Thoracic aorta (tissue), 2 donors: ENCODE measurements at places on chromosomes 1 and 21. TPM values are rescaled to one million over a fixed set of nuclear protein-coding genes. Genes with fewer than 3 reads are reported as not detected.

DNA sequence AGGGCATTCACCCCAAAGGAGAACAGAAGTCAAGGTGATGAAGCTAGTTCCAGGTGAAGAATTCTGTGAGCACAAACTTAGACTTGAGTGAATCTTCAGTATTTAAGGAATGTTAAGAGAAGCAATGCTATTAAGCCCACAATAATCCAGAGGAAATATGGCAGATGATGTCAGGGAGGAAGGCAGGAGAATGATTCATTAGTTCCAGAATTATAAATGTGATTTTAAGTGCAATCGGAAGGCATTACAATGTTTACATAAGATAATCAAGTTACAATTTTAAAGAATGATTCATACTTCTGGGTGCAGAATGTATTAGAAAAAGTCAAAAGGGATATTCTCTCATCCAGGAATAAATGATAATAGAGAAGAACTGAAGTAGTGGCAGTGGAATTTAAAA is 545.2 kb upstream of the BRINP3 start:
- no peak overlapping the region for H3K27ac ChIP-seq
- H3K4me3 ChIP-seq = no peak overlapping the region
- no peaks in the 10 kb centered on the region for H3K36me3 ChIP-seq
- no peaks in the 10 kb centered on the region for H3K4me1 ChIP-seq

DNA sequence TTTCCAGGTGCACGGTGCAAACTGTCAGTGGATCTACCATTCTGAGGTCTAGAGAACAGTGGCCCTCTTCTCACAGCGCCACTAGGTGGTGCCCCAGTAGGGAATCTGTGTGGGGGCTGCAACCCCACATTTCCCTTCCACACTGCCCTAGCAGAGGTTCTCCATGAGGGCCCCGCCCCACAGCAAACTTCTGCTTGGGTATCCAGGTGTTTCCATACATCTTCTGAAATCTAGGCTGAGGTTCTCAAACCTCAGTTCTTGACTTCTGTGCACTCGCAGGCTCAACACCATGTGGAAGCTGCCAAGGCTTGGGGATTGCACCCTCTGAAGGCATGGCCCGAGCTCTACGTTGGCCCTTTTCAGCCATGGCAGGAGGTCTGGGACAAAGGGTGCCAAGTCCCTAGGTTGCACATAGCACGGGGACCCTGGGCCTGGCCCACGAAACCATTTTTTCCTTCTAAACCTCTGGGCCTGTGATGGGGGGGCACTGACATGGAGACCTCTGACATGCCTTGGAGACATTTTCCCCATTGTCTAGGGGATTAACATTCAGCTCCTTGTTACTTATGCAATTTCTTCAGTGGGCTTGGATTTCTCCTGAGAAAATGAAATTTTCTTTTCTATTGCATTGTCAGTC is 10.0 kb downstream of the HS2ST1 start:
- DNase-seq = no peak
- no peaks in the 10 kb centered on the region for H3K4me1 ChIP-seq
- no peak overlapping the region for H3K27ac ChIP-seq
- H3K27me3 ChIP-seq = no peaks in the 10 kb centered on the region
- H3K4me3 ChIP-seq = no peak overlapping the region

DNA sequence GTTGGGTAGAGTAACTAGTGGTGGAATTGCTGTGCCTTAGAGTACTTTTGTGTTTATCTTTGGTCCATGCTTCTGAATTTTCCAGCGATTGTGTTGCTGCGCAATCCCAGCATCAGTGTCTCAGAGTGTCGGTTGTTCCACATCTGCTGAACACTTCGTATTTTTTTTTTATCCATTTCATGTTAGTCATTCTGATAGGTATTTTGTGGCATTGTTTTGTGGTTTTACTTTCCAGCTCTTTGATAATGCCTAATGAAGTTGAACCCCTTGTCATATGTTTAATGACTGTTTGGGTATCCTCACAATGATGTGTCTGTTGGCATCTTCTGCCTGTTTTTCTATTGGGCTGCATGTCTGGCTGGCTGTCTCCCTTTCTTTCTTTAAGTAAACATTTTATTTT is 13.6 kb downstream of the TUFT1 start:
- H3K4me3 ChIP-seq = no peak overlapping the region
- no peaks in the 10 kb centered on the region for H3K36me3 ChIP-seq
- no peaks in the 10 kb centered on the region for H3K27me3 ChIP-seq
- H3K4me1 ChIP-seq = no peaks in the 10 kb centered on the region

- peak overlapping the region; percentile 23 for H3K4me3 ChIP-seq
- H3K36me3 ChIP-seq = no peaks in the 10 kb centered on the region
- no peak for DNase-seq
- no peak overlapping the region for H3K27ac ChIP-seq
- H3K4me1 ChIP-seq = peaks cover 14% of the 10 kb centered on the region
Observed at GRCh38 chr1:207883104-207883651, 27.7 kb downstream of the CD34 start.

DNA sequence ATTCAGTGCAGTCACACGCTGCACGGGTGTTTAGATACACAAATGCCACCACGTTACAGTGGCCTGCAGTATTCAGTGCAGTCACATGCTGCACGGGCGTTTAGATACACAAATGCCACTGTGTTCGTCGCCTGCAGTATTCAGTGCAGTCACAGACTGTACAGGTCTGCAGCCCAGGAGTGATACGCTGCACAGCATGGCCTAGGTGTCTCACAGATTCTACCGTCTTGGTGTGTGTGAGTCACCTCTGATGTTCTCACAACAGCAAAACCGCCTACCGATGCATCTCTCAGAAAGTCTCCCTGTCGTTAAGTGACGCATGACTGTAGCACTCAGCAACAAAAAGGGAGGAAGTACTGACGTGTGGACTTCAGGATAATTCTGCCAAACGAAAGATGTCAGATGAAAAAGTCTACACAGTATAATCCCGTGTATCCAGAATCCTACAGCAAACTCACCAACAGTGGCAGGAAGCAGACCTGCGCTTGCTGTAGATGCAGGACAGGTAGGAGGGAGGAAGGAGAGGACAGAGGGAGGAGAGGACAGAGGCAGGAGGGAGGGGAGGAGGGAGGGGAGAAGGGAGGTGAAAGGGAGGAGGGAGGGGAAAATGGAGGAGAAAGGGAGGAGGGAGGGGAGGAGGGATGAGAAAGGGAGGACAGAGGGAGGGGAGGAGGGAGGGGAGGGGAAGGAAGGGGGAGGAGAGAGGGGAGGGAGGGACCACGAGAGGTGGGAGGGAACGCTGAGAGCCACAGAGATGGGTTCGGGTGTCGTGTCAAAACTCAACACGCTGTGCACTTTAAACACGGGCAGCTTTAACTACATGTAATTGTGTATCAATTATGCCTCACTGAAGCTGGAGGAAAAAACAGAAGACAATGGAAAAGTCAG is 36.3 kb upstream of the PCBP3 start:
- no peaks in the 10 kb centered on the region for H3K4me1 ChIP-seq
- DNase-seq = no peak
- no peak overlapping the region for H3K27ac ChIP-seq
- no peaks in the 10 kb centered on the region for H3K36me3 ChIP-seq

DNA sequence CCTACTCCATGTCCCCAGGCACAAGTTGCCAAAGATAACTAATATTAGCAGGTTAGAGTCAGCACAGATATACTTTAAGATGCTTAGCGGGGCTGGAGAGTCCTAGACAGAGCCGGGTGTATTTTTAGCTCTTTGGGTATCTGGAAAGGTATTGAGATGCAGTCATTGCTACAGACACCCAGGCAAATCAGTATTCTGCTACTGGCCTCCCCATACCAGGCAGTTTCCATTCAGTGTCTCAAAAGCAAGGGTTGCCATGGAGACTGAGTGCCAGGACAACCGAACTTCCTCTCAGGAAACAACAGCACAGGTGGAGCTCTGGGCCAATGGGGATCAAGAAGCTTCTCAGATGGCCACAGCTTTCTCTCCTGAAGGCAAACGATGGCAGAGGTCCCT is 45.3 kb downstream of the KCNC4 start:
- DNase-seq = no peak
- no peaks in the 10 kb centered on the region for H3K27me3 ChIP-seq
- H3K4me3 ChIP-seq = no peak overlapping the region

DNA sequence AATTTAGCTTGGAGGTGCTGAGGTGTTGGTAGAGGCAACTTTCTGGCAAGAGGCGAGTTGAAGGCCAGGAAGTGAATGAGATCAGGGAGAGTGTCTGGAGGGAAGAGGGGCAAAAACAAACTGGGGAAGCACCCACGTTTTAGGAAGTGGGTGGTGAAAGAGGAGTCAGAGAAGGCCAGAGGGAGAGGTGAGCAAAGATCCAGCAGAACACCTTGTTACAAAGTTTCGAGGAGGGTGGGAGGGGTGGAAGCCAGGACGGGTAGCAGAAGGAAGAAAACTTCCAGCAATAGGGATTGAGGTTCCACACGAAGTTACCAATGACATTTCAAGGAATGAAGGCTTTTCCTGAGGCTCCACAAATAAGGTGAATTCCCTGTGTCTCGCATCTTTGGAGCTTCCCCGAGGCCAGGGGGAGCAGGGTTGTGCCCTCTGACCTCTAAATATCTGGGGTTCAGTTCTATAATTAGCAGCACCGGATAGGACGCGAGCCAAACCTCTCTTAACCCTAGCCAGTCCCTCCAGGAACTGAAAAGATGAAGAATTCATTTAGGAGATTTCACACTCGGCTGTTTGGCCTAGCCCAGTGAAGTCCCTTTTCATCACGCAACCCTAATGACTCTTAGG is 578 bp upstream of the SESN2 start:
- peaks cover 26% of the 10 kb centered on the region for H3K4me1 ChIP-seq
- H3K36me3 ChIP-seq = no peaks in the 10 kb centered on the region
- H3K4me3 ChIP-seq = peak overlapping the region; percentile 88

DNA sequence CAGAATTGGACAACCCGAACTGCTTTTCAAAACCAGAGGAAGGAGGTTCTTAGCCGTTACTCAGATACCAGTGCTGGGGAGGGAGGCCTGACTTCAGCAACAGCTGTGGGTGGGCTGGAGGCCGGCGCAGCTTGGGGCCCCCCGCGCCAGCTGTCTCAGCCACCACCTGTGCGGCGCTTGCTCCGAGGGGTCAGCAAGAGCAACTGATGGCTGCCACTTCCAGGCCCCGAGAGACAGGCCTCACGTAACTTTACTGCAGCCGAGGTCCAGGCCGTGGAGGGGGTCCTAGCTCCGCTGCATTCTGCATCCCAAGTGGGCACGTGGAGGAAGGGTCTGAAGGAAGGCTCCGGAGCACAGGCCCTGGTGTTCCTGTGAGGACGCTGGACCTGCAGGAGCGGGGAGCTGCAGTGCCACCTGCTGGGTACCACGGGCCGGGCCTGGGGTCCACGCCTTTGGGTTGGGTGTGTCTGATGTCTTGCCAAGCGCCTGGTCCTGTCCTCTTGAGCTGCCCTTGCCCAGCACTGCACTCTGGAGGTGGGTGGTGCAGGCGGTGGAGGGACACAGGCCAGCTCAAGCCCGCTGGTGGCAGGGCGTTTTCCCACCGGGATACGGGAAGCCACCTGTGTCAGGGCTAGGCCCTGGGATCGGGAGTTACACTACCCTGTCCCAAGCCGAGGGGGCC is 9.8 kb downstream of the THAP3 start:
- H3K36me3 ChIP-seq = peaks cover 51% of the 10 kb centered on the region
- no peaks in the 10 kb centered on the region for H3K27me3 ChIP-seq
- H3K4me3 ChIP-seq = no peak overlapping the region
- no peak for DNase-seq

AMY1C gene
- total RNA-seq = not detected

GRCh38 chr21:29115899-29116298 is 14.5 kb upstream of the MAP3K7CL start:
- DNase-seq = no peak
- H3K27ac ChIP-seq = no peak overlapping the region
- no peaks in the 10 kb centered on the region for H3K36me3 ChIP-seq
- no peak overlapping the region for H3K4me3 ChIP-seq

DNA sequence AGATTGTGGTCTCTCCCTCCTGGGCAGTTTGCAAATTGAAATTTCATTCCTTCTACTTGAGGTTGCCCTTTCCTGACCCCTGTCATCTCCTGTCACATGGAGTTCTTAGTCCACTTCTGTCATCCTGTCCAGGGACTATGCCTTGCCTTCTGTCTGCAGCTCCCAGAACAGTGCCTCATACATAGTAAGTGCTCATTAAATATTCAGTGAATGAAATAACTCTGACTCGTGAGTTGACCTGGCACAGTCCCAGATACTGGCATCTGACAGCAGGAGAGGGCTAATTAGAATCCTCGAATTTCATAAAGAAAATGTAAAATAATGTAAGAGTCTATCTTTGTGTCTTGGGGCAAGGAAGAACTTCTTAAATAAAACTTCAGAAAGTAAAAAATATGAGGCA is 50.8 kb downstream of the CNIH3 start:
- H3K36me3 ChIP-seq = no peaks in the 10 kb centered on the region
- no peak overlapping the region for H3K27ac ChIP-seq
- DNase-seq = no peak
- H3K4me1 ChIP-seq = no peaks in the 10 kb centered on the region
- no peaks in the 10 kb centered on the region for H3K27me3 ChIP-seq
- H3K4me3 ChIP-seq = no peak overlapping the region

DNA sequence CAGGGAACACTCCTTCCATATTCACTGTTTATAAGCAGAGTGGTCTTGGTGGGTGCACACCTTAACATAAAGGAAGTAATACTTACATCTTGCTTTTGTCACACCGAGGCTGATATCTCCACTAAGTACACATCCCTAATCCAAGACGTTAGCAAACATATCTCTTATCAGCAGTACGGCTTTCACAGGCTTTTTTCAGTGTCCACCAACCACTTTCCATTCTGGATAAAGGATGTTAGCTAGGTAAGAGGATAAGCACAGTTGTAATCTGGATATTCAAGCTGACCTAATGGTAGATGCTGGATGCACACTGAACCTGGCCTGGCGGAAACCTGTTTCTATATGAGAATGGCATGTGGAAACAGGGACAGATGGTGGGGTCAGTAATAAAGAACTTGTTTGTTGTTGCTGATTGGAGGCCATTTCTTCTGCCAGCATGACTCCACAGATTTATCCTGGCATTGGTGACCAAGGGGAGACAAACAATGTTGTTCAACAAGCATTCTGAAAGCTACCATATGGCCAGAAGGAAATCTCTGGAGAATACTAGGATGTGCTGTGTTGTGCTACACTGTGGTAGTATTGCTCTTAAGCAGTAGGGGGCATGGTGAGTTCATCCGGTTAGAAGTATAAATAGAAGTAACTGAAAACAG is 416.4 kb downstream of the PTBP2 start:
- H3K27me3 ChIP-seq = no peaks in the 10 kb centered on the region
- H3K4me1 ChIP-seq = peaks cover 6% of the 10 kb centered on the region
- H3K36me3 ChIP-seq = no peaks in the 10 kb centered on the region
- no peak overlapping the region for H3K4me3 ChIP-seq
- no peak overlapping the region for H3K27ac ChIP-seq
